Naive B cell (primary cell): ENCODE measurements at places on chromosomes 16 and 17. TPM values are rescaled to one million over a fixed set of nuclear protein-coding genes. Genes with fewer than 3 reads are reported as not detected.

DNA sequence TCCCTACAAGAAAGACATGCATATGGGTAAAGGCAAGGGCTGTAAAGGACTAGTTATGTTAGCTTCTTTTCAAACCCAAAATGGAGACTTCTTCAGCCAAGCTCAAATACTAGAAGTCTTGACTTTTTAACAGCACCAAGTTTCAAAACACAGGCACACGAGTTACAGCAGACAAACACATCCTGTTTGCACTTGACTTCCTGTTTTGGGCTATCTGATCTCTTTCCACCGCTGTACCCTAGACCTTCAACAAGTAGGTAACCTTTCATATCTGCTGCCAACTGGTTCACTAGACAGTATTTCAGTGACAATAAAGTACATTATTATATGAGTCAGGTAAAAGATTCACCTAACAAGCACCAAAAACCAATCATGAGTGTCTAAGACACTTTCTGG, 12.3 kb downstream of the RFFL start:
- DNase-seq = peak; percentile 42

DNA sequence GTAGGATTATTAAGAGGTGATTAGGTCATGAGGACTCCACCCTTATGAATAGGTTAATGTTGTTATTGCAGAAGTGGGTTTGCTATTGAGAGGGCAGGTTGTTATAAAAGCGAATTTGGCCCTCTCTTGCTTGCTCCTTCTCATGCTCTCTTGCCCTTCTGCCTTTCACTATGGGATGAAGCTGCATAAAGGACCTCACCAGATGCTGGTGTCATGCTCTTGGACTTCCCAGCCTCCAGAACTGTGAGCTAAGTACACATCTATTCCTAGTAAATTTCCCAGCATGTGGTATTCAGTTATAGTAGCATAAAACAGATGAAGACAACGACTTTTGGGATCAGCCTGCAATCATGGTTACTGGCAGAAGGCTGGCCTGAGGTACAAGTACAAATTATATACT, 41.4 kb upstream of the FBXO47 start:
- DNase-seq = no peak

DNA sequence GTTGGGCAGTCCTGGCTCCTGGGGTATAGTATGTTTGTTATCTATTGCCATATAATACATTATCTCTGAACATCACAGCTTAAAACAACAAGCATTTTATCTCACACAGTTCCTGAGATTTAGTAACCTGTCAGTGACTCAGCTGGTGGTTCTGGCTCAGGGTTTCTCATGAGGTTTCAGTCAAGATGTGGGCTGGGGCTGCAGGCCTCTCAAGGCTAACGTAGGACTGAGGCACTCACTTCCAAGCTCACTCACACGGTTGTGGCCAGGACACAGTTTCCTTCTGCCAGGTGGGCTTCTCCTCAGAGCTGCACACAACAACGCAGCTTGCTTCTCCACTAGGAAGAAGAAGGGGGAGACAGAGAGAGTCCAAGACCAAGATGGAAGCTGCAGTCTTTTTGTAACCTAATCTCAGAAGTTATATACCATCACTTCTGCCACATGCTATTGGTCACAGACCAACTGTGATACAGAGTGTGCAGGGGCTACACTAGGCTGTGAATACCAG, 10.3 kb upstream of the MED13 start:
- no peak for DNase-seq

DNA sequence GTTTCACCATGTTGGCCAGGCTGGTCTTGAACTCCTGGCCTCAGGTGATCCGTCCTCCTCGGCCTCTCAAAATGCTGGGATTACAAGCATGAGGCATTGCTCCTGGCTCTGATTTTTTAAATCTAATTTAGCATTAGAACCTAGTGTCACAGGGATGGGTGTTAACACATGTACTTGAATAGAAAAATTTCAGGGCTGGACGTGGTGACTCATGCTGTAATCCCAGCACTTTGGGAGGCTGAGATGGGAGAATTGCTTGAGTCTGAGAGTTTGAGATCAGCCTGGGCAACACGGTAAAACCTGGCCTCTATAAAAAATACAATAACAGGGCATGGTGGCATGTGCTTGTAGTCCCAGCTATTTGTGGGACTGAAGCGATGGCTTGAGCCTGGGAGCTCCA, 6.0 kb upstream of the RNF135 start:
- DNase-seq = no peak

DNA sequence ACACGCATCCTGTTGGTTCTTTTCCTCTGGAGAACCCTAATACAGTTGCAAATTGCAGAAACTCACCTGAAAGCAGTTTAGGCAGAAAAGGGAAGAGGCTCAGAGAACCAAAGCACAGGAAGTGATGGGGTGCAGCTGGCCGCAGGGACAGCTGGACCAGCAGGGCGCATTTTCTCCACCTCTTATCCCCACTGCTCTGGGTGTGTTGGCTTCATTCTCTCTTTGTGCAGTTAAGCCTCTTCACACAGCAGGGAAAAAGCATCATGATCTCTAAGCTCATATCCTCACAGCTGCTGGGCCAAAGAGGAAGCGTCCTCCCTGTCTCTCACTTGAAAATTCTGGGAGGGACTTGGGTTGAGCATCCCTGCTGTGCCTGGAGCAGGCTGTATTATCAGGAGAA, 20.0 kb upstream of the LRRC75A start:
- no peak for DNase-seq

GRCh38 chr17:36117505-36118382, 14.1 kb downstream of the CCL4 start:
- no peak for DNase-seq

GRCh38 chr16:23691483-23692189, 12.9 kb downstream of the PLK1 start:
- DNase-seq = no peak

GRCh38 chr17:3639981-3640596, 3.5 kb downstream of the CTNS start:
- no peak for DNase-seq

DNA sequence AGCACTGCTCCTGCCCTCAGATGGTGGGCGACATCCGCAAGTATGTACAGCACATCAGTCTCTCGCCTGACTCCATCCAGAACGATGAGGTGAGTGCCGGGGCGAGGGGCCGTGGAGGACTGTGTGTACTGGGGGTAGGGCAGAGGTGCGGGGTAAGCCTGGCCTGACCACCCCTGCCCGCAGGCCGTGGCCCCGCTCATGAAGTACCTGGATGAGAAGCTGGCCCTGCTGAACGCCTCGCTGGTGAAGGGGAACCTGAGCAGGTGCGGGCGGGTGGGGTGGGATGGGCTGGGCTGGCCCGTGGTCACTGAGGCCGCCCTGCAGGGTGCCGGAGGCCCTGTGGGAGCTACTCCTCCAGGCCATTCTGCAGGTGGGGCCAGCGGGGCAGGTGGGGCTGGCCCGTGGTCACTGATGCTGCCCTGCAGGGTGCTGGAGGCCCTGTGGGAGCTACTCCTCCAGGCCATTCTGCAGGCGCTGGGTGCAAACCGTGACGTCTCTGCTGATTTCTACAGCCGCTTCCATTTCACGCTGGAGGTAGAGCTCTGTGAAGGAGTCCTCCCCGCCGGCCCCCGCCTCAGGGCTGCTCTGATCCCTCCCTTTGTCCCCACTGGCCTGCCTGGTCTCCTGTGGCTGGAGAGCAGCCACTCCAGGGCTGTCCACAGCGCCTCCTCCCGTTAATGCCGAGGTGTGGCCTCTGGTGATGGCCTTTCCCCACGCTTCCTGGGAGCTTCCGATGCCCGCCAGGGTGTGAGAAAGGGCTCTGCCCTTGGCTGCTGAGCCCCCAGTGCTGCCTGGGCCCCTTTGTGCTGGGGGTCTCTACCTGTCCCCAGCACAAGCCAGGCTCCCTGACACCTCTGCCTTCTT, 5.0 kb downstream of the TSR3 start:
- no peak for DNase-seq

DNA sequence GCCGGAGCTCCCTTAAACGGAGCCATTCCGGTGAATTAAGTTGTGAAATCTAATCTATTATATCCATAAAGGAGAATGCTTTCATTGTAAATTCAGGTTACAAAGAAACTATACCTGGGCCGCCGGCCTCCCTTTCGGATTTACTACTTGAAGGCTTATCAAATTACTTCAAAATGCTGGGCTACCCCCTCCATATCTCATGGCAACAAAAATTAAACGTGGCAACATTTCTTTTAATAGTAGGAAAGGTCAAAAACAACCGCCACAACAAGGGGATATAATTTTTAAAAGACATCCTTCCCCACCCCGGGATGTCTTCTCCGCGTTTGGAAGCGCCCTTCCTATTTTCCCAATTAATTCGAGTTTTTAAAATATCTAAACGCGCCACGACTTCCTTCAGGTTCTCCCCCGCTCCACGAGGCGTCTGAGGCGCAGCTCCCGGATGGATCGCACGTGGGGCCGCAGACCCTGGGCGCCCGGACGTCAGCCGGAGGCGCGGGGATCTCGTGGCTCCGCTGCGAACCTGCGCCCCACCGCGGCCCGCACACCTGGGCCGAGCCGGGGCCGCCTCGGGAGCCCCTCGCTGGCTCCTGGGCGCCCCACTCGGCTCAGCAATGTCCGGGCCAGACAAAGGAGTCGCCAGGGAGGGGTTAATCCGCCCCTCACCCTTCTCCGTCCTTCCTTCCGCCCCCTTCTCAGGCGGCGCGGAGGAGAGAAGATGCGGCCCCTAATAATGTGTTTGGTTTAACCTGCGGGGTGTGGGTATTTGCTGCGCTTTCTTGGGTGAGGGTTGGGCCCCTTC, 47.4 kb upstream of the SLC38A10 start:
- no peak for DNase-seq

The KRTAP2-1 gene
- not detected for polyA plus RNA-seq

The PLD6 gene
- polyA plus RNA-seq = not detected

The HSD17B2 gene
- not detected for polyA plus RNA-seq

The TMEM235 gene
- polyA plus RNA-seq = not detected

The TLCD2 gene
- not detected for polyA plus RNA-seq
